ENCODE measurements at places on chromosomes 5 and 9.

DNA sequence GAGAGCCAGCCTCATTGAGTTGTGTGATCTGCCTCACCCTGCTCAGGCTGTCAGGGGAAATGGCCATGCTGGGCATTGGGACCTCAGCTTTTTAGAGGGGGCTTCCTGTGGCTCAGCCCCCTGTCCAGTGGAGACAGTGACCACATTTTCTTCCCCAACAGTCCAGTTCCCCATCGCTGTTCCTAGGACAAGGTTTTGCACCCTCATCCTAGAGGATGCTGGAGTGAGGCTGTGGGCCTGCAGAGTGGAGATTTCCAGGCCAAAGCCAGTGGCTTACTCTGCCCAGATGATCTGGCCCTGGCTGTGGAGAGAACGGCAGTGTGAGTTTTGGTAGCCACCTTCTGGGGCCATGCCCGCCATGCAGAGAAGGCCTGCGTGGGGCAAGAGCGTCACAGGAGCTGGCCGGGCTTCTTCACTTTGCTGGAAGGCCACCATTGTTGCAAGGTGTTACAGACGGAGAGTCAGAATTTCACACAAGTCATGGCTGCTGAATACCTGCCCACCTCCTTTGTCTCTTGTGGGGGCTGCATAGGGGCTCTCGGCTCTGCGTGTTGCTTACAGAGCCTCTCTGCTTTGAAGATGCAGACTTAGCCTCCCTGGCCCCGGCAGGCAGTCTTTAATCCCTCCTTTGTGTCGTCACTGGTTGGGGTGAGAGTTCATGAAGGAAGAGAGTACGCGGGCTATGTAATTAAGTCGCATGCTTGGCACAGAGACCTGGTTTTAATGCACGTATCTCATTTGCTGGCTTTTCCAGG is 35.2 kb upstream of the PITX1 start:
- DNase-seq: no peak

GRCh38 chr5:56003179-56003578 is 8.4 kb upstream of the IL6ST start:
- DNase-seq: peak; percentile 72

- DNase-seq: no peak
Observed at GRCh38 chr9:7119612-7120011, 361.8 kb downstream of the KDM4C start.

DNA sequence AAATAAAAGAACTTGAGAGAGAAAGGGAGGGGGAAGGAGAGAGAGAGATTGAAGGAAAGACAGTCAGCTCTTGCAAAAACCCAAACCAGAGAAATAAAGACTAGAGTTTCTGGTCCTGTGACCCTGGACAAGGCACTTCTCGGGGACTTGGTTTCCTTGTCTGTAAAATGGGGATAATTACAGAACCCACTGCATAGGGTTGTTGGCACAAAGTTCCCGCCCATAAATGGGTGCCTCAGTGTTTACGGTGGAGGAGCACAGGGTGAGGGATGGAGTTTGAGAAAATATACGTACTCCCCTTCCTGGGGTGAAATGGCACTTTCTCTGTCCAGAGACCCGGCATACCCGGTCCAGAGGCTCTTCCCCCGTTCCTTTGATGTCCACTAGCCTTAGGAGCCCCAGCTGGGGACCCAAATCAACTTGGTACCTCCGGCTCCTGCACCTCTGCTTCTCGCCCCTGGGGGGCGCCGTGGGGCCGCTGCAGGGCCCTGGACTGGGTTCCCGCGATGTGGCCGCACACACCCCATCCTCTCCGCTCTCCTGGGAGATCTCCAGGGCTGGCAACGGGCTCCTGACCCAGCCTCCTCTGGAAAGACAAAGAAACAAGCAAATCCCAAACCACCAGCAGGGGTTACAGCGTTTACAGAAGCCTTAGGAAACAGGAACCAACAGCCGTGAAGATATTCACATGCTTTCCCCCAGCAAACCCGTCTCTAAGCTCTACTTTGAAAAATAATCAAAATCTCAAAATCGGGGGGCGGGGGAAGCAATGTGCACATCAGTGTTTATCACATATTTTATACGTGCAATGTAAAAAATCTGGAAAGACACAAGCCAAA is 26.3 kb downstream of the PTGES start:
- peak; percentile 77 for DNase-seq

DNA sequence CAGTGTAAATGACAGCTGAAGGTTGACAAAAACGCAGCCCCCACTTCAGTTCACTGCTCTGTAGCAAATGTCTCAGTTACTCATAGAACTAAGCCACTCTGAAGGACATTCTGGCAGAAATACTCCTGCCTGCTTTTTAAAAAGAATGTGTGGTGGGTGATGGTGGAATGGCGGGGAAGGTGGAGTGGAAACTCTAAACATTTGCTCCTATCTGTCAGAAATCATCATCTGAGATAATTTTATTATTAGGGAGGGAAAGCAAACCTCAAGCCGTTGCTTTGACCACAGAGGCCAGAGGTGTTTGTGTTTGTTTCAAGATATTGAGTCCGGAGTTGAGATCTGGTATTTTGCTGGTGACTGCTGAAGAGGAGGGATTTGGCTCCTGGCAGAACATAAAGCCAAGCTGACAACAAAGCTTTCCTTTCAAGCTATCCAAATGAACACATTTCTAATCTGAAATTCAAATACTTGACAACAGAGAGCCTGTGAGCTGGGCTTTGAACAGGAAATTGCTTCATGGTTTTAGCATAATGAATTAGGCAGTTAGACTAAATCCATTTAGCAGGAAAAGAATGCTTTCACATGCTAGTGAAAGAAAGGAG is 362.7 kb downstream of the CSNK1G3 start:
- no peak for DNase-seq

GRCh38 chr5:81708889-81709288 is 42.0 kb downstream of the SSBP2 start:
- no peak for DNase-seq

GRCh38 chr9:70811638-70812037 is 309.8 kb downstream of the TRPM3 start:
- no peak for DNase-seq

GRCh38 chr5:124876566-124876965 is 130.1 kb upstream of the ZNF608 start:
- no peak for DNase-seq

GRCh38 chr5:139113892-139114291 is 84.3 kb downstream of the SIL1 start:
- DNase-seq: no peak

- no peak for DNase-seq
Observed at GRCh38 chr9:91917436-91917835, 32.6 kb downstream of the ROR2 start.

- no peak for DNase-seq
Observed at GRCh38 chr5:147691130-147691529, 91.4 kb downstream of the JAKMIP2 start.

- DNase-seq: no peak
Observed at GRCh38 chr9:131276094-131276888, at the start of gene FAM78A. FAM78A (minus strand) TSS chr9:131276510; CDS start chr9:131276179, 331 bp downstream.

- DNase-seq: peak; percentile 6
Observed at GRCh38 chr9:14924230-14925219, 14.3 kb upstream of the FREM1 start.

GRCh38 chr9:136090768-136091581 is 4.1 kb downstream of the NACC2 start:
- no peak for DNase-seq

DNA sequence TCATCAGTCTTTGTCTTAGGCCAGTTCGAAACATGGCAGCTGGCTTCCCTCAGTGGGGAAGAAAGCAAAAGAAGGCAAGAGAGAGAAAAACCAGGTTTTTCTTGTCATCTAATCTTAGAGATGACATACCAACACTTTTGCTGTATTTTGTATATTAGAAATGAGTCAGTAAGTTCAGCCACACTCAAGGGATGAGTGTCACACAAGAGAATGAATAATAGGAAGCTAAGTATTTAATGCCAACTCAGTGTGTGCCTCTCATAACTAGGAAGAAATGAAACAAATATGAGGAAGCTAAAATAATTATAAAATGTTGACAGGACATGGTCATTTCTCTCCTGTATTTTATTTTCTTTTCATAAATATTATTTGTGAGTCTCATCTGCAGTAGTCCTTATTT is 65.3 kb downstream of the CDH12 start:
- DNase-seq: no peak

DNA sequence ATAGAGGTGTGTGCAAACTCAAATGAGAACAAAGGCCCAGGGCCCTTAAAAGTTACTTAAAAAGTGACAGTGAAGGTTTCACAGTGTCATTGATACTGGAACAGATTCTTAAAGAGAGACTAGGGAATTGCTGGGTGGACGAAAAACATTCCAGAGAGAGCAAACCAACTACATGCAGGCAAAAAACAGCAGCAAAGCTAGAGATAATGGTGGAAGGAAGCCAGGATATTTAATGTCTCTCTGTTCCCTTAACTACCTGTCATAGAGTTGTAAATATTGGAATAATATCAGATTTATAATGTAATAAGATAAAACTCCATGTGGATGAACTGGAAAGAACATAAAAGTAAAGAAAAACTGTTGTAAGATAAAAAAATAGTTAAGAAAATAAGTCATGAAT is 508.6 kb downstream of the TAF11L14 start:
- no peak for DNase-seq

- DNase-seq: no peak
Observed at GRCh38 chr5:129474544-129474943, 14.4 kb downstream of the ADAMTS19 start.

DNA sequence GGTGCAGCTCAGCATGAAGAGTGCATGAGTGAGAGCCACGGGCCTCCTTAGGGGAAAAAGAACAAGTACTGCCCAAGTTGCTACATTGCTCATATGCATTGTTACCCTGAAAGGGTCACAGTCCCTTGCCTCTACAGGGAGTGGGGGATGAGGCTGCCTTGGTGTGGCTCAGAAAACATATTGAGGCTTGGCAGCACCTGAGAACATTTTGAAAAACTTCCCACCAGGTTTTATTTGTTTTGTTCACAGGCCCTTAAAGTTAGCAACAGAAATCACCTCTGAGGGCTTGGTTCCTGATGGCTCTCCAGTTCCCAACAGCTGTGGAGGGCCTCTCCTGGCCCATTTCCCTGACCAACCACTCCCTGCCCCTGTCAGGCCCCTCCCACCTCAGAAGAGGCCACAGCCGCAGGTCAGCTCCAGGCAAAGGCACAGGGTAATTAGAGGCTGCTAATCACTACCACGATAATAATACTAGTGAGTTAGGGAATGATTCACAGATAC is 90.7 kb upstream of the ADRA1B start:
- DNase-seq: peak; percentile 24

- DNase-seq: peak; percentile 41
Observed at GRCh38 chr5:548256-548655, 24.0 kb upstream of the SLC9A3 start.

DNA sequence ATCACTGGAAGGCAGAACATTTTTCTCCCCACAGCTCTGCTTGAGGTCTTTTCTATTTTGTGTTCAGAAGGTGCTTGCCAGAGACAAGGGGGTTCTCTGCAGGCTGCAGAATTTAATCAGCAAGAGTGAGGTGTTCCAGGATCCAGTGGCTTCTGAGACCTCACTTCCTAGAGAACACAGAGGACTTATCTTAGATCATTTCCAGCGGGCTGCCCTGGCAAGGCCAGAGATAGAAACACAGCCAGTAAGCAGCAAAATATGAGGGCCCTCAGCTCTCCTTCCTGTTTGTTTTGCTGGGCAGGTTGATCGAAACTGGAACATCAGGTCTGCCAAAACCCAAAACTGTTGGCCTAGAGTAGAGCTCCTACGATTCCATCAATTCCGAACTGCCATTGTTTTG is 187.3 kb downstream of the DIRAS2 start:
- no peak for DNase-seq
